CD4-positive, alpha-beta T cell (primary cell): ENCODE measurements at places on chromosomes 16 and 17.

- H3K27me3 ChIP-seq: no peaks in the 10 kb centered on the region
- DNase-seq: peak; percentile 88
- H3K36me3 ChIP-seq: peaks cover 8% of the 10 kb centered on the region
- peaks cover 82% of the 10 kb centered on the region for H3K4me1 ChIP-seq
Observed at GRCh38 chr17:74744714-74745547, 3.5 kb upstream of the NHERF1 start.

DNA sequence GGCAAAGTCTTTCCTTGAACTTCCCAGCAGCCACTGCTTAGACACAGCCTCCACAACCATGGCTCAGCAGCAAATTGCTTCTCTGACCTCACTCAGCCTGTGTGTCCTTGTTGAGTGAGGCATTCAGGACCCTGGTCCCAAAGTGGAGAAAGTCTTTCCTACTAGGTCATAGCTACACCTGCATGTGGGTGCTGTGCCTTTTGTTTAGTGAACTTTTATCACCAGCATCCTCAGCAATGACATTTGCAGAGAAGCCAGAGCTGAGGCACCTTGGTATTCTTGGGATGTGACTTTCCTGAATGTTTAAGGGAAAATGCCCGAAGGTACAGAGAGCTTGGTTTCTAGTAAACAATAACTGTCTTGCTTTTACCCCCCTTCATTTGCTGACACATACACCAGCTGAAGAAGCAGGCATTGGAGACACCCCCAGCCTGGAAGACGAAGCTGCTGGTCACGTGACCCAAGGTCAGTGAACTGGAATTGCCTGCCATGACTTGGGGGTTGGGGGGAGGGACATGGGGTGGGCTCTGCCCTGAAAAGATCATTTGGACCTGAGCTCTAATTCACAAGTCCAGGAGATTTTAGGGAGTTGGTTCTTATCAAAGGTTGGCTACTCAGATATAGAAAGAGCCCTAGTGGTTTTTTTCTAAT lies 20.9 kb upstream of the STH start:
- H3K27ac ChIP-seq: no peak overlapping the region
- no peak for DNase-seq
- no peaks in the 10 kb centered on the region for H3K36me3 ChIP-seq
- no peaks in the 10 kb centered on the region for H3K4me1 ChIP-seq
- no peaks in the 10 kb centered on the region for H3K27me3 ChIP-seq

- H3K27ac ChIP-seq: no peak overlapping the region
- H3K36me3 ChIP-seq: no peaks in the 10 kb centered on the region
- no peaks in the 10 kb centered on the region for H3K4me1 ChIP-seq
- no peaks in the 10 kb centered on the region for H3K27me3 ChIP-seq
Observed at GRCh38 chr16:73196670-73197069, 148.7 kb upstream of the ZFHX3 start.

- peaks cover 6% of the 10 kb centered on the region for H3K4me1 ChIP-seq
- no peak for DNase-seq
- H3K27ac ChIP-seq: no peak overlapping the region
- H3K27me3 ChIP-seq: peaks cover 20% of the 10 kb centered on the region
Observed at GRCh38 chr17:45906237-45906636, 11.9 kb downstream of the MAPT start.

DNA sequence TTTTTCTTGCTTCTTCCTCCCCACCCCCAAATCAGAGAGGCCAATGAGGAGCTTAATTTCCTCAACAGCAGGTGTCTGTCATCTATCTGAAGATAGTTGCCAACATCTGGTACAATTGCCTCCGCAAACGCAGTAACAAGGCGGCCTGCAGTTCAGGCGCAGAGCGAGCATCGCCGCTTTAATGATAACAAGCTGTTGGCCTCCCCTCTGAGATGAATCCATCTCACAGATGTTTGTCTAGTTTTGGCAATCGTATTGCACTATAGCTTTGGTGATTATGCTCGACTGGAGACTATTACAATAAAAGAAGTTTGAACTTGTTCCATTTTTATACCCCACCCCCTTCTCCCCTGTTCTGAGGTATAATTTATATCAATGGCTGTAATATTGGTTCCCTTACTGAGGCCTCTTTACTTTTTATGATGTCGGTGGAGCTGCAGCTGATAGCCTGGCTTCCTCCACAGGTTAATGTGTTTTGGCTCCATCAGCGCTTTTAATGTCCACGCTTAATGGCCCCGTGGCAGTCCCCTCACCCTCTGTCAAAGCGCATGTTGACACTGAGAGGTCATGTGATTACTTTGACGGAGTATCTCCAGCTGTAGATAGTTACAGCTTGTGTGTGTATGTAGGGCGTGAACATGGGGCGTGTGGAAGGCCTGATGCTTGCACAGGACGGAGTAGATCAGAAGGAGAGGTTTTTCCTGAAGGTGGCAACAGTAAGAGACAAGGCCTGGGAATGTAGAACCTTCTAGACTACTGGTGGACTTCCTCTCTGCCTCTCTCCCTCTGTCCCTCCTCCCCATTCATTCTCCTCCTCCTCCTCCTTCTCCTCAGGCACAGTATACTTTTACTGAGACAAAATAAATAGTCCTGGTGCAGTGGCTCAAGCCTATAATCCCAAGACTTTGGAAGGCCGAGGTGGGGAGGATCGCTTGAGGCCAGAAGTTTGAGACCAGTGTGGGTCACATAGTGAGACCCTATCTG lies 164.7 kb downstream of the MSI2 start:
- H3K36me3 ChIP-seq: peaks cover 3% of the 10 kb centered on the region
- H3K4me1 ChIP-seq: peaks cover 9% of the 10 kb centered on the region
- no peak overlapping the region for H3K4me3 ChIP-seq
- no peak overlapping the region for H3K27ac ChIP-seq
- no peaks in the 10 kb centered on the region for H3K27me3 ChIP-seq
